ENCODE measurements at places on chromosomes 2 and 18.

GRCh38 chr18:21100146-21100545 is 11.5 kb downstream of the ROCK1 start:
- no peak for DNase-seq

DNA sequence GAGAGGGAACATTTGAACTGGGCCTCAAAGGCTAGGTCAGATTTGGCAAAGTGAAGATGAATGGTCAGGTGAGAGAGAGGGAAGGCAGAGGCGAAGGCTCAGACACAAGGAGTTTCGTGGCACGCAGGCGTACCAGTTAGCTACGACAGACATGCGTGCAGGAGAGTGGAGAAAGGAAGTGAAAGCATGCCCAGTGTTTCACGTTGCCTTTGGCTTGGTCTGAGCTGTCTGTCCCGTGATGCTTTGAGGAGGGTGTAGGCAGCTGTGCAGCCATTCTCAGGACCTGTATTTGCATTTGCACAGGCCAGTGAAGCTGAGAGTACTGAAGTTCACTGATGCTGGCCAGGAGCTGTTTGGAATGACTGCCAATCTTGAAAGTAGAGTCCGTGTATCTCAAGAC is 69.5 kb downstream of the HNRNPLL start:
- DNase-seq: no peak

GRCh38 chr18:69951182-69951581 is 3.5 kb upstream of the CD226 start:
- DNase-seq: no peak

DNA sequence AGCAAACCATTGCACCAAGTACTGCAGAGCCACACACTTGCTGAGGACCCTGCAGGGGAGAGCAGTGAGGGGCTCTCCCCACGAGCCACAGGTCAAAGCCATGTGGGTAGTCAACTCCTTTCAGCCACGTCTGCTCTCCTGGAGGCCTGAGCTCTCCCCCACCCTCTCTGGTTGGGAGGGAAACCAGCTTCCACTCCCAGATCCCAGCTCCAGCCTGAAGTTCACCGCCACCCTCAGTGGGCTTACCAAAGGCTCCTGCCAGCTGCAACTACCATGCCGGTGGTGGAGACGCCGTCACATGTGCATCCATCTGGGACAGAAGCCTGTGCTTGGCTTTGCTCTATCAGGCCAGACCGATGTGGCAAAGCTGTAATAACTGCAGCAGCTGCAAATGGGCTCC is 521.5 kb upstream of the RAB6C start:
- DNase-seq: no peak

All from AG04450 (cell line).